Retina (tissue), 1 donor: ENCODE measurements at places on chromosomes 1 and 21.

DNA sequence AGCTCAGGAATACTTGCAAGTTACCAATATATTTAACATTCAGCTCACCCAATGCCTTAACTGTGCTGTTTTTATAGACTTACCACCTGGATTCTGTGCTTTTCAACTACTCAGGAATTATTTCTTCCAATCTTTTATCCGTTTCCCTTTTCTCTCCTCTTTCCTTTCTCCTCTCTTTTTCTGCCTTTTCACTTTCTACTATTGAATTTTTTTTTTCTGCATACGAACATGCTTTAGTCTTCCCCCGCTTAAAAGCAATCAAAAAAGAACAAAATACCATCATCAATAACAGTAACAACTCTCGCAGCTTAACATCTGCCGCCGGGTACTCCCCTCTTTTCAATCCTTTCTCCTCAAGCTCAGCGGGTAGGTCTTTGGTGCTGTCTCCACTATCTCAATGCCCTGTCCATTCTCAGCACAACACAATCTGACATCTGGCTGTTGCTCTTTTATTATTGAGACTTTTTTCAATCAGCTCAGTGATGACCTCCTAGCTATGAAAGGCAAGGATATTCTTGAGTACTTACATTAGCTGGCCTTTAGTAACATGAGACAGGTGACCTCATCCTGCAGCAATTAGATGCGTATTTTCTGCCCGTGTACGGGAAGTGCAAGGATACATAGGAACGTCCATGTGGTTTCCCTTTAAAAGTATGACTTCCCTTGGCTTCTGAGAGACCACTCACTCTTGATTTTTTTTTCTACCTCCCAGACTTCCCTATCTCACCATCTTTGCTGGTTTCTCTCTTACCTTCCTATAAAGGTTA lies 40.2 kb upstream of the SIPA1L2 start:
- no peak for DNase-seq

DNA sequence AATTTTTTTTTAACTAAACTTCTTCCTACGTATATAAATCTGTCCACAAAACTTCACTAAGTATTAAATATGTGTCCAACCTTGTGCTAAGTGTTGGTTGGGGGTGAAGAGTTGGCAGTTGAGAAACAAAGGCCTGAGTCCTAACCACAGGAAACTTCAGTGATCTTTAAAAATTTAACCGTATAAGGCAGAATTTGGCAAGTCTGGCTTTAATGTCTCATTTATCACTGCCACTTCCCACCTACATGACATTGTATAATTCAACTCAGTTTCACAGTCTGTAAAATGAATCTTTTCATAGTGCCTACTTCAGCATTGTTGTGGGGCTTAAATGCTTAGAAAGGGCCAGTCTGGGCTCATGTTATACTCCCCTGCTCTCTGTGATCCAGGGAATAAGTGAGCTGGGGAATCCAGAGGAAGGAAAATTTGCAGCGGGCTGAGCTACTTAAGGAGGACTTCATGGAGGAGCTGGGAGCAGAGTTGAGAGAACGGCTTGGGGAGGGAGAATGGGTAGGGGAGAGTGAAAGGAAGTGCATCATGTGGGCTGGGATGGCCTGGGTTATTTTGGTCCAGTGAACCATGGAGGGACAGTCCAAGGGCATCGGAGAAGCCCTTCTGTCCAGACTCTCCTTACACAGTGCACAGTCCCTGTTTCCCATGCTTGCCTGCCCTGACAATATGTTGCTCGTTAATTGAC lies 14.5 kb downstream of the IFNAR2 start:
- DNase-seq = no peak

GRCh38 chr21:25126564-25126963 lies 480.7 kb downstream of the MRPL39 start:
- no peak for DNase-seq

DNA sequence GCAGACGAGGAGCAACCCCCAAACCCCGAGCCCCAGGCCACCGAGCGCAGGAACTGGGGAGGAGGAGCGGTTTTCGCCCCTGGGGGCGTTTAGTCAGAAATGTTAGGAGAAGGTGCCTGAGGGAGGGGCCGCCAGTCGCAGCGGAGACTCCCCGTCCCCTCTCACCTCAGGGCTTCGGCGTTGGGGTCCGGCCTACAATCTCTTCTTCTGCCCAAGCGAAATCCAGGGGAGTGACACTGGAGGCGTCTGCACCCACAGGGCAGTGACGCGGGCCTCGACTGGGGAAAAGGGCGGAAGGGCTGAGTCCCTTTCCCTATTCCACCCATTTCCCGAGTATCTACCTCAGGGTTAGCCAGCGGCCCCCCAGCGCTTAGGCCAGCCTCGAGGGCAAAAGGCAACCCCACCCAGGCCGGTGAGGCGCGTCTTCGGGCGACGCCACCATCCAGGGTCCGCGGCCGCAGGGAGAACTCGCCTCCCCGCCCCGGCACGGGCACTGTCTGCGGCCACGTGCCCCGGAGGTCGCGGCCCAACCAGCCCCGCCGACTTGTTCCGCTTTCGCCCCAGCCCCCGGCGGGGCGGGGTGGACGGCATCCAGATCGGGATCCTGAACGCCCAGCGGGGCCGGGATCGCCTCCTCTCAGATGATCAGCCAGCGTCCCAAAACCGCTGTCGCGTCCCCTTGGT lies 118.7 kb upstream of the BARHL2 start:
- DNase-seq = peak; percentile 81

DNA sequence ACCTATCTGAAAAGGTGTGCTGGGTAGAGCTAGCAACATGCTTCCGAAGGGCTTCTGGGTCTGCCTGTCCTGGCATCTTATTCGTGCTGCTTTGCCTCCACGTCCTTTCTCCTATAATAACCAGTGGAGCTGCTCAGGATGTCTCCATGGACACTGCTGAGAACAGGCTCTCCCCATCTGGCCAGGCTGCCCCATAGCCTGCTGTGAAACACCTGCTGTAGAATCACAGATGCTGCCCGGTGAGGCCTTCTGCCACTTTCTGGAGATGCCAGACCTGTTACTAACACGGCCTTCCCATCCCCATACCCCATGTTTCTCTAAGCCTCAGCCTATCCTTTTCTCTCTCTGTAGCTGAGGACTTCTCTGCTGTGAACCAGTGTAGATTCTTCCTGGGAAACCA lies 120.5 kb downstream of the IER5 start:
- DNase-seq = peak; percentile 43

DNA sequence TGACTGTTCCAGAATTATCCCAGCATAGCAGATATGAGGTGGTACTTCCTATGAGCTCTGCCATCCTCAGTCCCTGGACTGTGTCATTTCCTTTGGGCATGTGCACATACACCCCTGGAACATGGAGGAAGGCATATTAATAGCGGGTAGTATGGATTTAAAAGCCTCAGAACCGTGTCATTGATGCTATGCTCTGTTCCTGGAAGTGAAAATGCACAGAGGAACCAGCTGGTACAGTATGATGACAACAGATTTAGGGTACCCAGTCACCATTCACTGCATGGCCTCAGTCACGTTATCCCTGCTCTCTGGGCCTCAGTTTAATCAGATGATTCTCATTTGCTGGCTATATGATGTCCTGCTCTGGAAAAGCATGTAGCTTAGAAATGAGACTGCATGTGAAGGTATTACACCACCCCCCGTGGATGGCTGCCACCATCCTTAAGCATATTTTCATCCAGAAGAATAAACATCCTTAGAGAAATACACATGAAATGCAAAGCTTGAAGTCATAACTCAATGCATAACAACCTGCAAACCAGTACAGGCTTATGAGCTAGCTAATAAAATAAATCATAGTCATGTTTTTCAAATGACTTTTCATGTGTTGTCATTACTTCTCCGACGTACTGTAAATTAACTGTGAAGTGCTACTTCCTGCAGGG lies 37.8 kb downstream of the SETD4 start:
- DNase-seq = no peak

DNA sequence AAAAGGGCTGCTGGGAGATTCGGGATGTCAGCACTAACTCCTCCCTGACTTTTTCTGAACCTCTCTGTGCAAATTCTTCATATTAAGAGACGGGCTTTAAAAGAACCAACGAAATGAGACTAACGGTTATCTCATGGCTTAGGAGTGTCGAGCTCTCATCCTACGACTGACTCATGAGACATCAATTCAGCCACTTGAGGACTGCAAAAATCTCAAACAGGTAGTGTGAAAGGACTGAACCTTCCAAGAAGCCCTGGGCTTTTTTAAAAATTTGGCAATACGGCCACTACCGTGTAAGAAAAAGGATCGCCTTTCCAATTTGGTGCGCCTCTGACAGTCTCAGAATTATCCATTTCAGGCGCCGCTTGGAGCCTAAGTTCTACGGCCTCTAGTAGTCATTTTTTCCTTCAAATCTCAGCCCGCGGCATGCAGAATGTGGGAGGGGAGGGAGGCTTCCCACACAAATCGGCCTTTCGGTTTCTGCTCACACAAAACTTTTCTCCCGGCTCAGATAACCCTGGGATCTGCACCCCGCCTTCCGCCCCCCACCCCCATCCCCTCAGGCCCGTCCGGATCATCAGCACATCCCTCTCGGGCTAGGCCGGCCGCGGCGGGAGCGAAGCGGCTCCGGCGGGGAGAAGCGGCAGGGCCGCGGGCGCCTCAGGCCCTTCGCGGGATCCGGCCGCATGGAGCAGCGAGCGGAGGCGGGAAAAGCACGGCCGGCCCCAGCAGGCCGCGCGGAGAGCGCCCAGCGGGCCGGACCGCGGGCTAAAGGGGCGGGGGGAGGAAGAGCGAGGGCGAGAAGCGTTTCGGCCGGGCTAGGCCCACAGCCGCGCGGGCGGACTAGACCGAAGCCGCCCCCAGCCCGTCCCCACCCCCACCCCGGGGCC lies 618 bp downstream of the HNRNPR start:
- peak; percentile 56 for DNase-seq

DNA sequence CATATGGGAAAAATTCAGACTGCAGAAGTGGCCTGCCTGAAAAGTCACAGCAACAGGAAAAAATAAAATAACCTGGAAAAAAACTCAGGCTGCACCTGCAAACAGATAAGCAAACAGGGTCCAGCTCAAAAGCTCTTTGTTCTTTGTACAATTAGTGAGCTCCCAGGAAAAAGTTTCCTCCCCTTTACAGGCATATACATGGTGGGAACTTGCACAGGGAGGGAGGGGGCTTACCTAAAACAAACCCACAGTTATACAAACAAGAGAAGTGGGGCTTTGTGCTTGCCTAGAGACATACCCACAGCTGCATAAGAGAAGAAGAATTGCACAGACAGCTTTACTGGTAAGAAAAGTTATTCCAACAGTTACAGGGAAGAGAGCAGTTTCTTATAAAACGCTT lies 31.7 kb upstream of the COG2 start:
- DNase-seq = no peak

DNA sequence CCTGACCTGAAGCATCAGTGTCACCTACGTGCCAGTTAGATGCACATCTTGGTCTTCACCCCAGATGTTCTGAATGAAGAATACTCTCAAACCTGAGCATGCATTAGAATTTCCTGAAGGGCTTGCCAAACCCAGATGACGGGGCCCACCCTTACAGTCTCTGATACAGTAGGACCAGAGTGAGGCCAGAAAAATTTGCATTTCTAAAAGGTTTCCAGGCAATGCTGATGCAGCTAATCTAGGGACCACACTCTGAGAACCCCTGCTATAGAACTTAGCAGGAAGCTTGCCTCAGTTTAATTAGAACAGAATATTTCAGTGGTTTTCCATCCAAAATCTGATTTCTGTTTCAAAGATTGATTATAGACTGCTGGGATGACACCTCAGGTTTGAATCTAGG lies 9.9 kb upstream of the CTBS start:
- DNase-seq = no peak

DNA sequence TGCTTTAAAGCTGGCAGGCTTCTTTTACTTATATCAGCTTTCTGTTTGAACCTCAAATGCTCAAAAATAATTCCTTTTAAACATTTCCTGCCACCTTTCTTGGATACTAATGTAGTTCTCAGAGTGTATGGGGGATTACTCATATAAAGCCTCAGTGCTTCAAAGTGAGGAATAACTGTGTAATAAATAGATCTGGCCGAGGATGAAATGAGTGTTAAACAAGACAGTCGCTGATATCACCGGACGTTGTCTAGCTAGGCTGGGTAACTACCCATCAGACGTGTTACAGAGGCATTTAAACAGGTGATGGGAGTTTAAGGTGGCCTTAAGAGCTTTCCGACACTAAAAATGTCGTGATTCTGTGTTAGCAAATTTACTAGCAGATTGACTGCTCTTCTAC lies 53.1 kb downstream of the VANGL2 start:
- no peak for DNase-seq

GRCh38 chr1:58919959-58920321 lies 136.1 kb upstream of the JUN start:
- DNase-seq = no peak

- DNase-seq = no peak
These were observed 27.4 kb upstream of the ASPM start for GRCh38 chr1:197173571-197174507.

- no peak for DNase-seq
These were observed 82.9 kb upstream of the ARTN start for GRCh38 chr1:43850591-43851233.

GRCh38 chr1:71087060-71087459 lies 6.2 kb upstream of the ZRANB2 start:
- no peak for DNase-seq

DNA sequence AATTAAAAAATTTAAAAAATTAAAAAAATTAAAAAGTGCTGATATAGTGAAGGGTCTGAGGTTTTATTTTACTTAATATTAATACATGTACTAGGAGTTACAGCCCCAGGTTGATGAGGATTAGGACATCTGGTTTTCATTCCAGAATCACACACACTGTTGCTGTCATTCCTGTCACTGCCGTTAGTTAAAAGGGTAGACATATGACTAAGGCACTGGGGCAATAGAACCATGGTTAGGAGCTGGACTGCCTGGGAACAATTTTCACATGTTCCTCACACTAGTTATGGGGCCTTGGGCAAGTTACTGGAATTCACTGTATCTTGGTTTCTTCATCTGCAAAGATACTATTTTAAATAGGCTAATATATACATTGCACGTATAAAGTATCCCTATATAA lies 191.8 kb upstream of the DPYD start:
- DNase-seq = no peak

DNA sequence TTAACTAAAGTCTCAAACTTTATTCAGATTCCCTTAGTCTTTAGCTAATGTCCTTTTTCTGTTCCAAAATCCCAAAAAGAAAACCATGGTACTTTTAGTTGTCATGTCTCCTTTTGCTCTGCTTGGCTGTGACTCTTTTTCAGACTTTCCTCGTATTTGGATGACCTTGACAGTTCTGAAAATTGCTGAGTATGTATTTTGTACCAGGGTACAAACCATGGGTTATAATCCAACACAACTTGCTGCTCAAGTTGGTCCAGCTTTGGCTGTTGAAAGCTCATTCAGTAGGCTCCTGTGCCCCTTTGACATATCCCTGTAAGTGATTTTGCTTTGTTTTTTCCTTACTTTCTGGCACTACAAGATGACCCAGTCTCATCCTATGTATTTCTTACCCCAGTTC lies 51.7 kb downstream of the PALMD start:
- DNase-seq = no peak

- DNase-seq = no peak
These were observed 570.5 kb downstream of the MRPL39 start for GRCh38 chr21:25036775-25037174.

- DNase-seq = peak; percentile 89
These were observed 587 bp downstream of the NKAIN1 start for GRCh38 chr1:31238986-31239613.

GRCh38 chr1:207868251-207868773 lies 42.6 kb downstream of the CD34 start:
- peak; percentile 58 for DNase-seq
